ENCODE measurements at places on chromosomes 1 and 21.
A peak's percentile ranks its signal among the peaks of the same experiment; 100 is the strongest.

GRCh38 chr1:209176866-209177430 is 406.6 kb upstream of the CAMK1G start:
- DNase-seq, result no peak

DNA sequence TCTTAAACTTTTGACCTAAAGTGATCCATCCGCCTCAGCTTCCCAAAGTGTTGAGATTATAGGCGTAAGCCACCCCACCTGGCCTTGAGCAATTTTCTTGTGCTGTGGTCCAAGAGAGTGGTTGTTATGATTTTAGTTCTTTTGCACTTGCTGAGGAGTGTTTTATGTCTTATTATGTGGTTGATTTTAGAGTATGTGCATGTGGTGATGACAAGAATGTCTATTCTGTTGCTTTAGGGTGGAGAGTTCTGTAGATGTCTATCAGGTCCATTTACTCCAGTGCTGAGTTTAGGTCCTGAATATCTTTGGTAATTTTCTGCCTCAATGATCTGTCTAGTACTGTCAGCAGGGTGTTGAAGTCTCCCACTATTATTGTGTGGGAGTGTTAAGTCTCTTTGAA is 11.2 kb upstream of the S100B start:
- no peak for DNase-seq

- peak; percentile 93 for DNase-seq
Observed at GRCh38 chr21:27649323-27649722, 682.4 kb upstream of the ADAMTS5 start.

DNA sequence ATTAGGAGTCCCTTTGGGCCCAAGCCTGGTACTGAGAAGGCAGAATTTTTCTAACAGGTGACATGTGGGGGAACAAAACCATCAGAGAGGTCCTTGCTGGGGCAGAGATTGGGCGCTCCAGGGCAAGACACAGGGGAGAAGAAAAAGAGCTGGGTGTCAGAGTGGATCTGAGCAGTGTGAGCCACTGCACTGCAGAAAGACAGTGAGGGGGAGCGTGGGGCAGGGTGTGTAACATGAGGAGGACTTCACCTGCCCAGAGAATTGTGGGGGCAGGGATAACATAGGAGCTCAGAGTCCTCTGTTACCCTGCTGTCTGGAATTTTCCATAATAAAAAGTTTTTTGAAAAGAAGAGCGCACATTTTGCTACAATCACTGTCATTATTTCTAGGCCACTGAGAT is 25.5 kb upstream of the CSF3R start:
- no peak for DNase-seq

DNA sequence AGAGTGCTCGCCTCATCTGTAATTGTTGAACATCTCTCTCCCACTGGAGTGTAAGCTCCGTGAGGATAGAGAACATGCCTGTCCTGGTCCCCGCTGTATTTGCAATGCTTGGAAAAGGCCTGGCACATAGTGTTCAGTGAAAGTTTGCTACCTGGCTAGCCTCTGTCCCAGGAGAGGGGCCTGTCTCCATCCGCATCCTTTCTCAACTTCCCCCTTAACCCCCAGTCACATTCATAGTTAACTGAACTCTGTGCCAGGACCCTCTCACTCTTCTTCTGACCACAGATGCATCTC is 15.2 kb downstream of the SPOCD1 start:
- DNase-seq, result no peak

DNA sequence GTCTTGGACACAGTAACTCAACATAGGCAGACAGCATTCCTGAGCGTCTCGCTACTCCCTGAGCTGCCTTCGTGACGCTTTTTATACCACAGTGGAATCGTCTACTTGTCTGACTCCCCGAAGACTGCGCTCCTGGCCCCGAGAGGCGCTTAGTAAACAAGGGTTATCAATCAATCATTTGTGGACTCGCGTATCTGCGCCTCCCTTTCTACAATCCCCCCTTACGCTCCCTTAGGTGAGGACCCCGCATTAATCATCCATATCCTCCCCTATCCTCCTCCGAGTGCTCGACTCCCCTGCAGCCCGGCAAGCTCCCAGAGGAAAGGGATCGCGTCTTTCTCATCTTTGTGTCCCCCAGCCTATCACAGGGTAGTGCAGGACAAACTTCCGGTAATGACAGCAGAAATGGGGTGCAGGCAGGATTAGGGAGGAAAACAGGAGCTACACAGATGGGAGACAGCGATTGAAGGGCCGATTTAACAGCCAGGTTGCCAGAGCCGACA is 522 bp downstream of the TMEM59 start:
- no peak for DNase-seq

DNA sequence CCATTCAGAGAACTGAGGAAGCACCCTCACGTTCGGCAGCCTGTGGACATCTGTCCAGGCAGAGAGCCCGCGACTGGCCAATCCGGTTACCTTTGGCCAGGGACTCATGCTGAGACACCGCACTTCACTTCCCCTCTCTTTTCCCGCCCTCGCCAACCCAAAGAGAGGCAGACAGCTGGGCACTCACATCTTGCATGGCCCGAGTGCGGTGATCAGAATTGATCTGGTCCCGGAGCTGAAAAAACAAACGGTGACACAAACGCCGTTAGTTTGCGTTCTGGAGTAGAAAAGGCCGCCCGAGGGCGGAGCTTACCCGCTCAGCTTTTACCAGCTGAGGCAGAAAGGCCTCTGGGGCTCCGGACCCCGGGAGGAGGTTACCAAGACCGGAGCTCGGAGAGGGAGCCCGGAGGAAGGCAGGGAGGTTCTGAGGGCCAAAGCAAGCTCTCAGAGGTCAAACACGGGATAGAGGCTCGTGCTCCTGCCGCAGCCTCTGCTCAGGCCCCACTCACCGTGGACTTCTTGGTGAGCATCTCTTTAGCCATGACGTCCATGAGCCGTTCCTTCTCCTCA is 376 bp downstream of the SF3A3 start:
- DNase-seq, result no peak

DNA sequence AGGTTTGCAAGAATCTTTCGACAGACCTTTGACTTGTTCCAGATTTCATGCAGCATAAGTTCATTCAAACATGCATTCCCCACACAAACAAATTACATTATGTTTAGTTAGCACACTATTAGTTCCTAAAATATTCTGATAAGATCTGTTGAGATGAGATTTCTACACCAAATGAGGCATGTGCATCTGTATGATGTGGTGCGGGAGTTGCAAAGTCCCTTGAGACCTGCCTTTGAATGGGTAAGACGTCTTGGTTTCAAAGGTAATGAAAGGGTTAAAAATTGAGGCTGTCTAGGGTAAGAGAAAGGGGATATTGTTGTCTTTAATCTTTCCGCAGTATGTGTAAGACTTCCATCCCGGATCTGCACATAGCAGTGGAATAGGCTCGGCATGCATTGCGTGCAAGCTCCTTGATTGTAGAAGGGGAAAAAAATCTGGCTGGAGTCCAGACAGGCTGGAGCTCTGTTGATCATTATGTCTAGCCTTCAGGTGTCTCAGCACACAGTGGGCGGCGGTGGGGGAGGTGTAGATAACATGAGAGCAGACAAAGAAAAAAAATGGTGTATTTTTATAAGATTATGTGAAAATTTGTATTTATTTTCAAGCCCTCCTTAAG is 296.6 kb downstream of the PTPRC start:
- peak; percentile 78 for DNase-seq

GRCh38 chr1:151716771-151717631 is at the start of gene CELF3:
CELF3 (minus strand) TSS chr1:151716803; CDS start chr1:151716020, 783 bp downstream.
- no peak for DNase-seq

- no peak for DNase-seq
Observed at GRCh38 chr1:53811414-53811851, 26.7 kb downstream of the NDC1 start.

DNA sequence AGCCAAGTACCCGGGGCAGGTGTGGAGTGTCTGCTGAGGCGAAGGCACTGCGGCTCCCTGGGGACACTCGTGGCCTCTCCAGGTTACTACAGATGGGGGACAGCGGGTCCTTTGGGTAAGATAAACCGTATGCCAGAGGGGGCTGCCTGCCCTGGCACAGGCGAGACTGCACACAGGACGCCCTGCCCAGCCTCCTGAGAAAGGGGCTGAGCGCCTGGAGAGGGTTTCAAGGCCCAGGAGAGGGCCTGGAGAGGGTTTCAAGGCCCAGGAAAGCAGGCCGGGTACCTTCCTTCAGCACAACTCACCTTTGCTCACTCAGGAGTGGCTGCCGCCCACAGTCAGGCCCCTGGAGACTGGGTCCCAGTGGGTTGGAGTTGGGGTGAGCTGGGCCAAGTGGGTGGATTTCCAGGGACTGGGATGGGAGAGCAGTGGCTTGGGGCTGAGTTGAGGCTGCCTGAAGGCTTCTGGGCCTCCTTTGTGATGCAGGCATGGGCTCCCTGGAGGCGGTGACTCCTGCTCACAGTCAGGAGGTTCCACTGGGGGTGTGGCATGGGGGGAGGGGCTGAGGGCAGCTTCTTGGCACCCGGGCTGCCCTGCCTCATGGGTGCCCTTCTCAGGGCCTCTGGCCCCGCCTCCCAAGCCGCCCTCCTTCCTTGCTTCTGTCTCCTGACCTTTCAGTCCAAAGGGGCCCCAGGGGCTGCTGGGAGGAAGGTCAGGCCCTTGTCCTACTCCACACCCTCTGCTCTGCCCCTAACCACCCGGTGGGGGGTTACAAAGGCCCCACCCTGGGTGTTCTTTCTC is at the start of gene MMEL1:
Gene MMEL1, minus strand, starts transcription at position 456 of the 801 bp plus-strand sequence. CDS start 3,532 bp downstream, outside the sequence.
- DNase-seq, result no peak

DNA sequence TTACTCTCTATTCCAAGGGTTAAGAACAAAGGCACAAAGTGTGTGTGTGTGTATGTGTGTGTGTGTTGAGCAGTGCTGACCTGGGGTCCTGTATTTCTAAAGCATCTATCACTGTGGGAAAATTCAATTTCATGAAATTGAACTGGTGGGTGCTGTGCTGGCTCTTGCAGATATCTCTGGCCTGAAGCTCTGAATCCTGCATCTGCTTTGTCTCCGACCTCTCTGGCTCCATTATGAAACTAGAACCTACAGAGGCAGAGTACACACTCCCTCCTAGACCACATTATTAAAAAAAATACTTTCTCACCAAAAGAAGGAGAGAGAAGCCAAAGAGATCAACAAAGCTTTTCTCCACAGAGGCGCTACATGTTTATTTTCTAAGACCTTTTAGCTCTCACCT is 88.4 kb upstream of the PDE4B start:
- no peak for DNase-seq

GRCh38 chr1:9835758-9836631 is 12.2 kb upstream of the CLSTN1 start:
- no peak for DNase-seq

DNA sequence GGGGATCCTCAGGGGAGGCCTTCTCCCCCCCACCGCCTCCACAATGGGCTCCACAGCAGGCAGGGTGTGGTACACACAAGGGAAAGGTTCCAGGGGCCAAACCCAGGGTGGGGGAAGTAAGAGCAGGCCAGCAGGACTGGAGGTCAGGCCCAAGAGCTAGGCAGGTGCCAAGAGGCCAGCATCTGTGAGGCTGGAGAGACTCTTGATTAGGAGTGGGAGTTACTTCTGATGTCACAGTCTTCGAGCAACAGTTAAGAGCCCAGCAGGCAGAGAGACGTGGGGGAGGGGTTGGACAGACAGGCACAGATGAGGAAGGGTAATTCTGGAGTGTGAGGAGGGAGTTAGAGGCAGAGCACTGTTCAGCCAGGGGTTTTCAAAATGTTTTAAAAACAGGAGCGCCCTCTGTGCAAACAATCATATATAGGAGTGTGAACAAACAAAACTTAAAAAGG is 55.8 kb downstream of the SLC9A1 start:
- peak; percentile 35 for DNase-seq

DNA sequence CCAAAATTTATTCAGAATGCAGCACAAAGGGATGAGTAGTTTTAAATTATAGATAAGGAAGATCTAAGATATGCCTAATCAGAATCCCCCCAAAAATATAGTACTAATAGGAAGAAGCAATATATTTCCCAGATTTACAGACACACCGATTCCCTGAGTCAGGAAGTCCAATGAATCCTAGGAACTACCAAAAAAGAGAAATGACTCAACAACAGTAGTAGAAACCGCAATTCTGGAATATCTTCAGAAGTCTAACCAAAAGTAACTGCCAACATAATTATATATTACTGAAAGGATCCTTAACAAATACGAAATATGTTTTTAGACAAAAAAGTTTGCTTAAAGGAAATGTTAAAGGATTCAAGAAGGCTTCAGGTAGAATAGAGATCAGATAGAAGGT is 10.3 kb downstream of the AHCTF1 start:
- peak; percentile 32 for DNase-seq

DNA sequence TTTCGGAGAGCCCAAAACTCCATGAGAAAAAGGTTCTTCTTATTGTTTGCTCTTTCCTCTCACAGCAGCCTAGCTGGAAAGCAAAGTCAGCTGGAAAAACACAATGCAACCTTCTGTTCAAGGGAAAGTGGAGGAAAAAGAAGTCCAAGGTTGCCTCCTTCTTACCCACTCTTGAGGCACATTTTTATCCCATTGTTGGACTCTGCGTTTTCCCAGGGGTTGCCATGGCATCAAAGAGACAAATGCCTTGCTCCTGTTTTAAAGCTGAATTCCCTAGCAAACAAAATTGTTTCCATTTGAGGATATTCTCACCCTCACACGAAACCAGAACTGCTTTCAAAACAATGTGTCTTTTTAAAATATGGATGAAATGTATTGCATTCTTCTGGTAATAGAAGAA is 45.1 kb upstream of the PALMD start:
- no peak for DNase-seq

DNA sequence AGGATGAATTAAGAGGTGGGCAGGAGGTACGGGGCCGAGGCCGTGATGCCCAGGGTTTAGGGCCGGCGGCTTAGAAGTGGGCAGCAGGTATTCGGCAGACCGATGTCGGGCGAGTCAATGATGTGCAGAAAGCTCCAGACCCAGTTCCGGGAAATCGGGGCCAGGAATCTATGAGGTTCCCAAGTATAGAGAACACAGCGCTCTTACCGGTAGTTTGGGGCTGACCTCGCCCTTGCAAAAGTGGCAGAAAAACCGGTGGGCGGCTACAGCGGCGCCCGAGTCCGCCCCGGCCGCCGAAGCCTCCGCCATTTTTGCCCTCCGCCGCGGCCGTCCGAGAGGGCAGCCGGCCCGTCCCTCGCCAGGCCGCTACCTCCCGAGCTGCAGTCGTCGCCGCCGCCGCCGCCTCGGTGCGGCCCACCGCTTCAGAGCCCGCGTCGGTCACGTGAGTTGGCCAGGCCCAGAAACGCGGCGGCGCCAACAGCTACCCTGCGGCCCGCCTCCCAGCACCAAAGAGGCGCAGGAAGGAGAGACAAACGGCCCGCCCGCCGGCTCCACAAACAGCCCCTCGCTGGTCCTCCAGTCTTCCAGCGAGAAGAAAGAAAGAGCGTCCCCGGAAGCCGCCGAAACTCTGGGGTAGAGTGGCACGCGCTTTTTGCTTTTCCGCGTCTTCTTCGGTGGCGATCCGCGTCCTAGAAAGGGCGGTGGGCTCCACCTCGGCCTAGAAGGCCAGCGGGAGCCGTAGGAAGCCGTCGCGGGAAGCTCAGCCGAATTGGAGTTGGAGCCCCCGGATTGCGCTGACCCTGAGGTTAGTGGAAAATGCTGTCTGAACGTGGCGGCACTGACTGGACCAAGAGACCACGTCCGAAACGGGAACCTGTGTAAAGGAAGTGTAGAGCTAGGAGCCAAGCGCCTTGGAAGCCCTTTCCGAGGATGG is at the start of the genes POLR3C and RNF115:
Gene POLR3C, plus strand, starts transcription at position 636 of the 934 bp plus-strand sequence. CDS start 1,577 bp downstream, outside the sequence.
Gene RNF115, minus strand, starts transcription at position 531 of the 934 bp plus-strand sequence. Its CDS starts 222 bp downstream, at position 309.
- DNase-seq, result peak; percentile 85

Data from stromal cell of bone marrow (primary cell).